ENCODE measurements at places on chromosomes 7 and 10.

GRCh38 chr10:24289235-24289634 lies 80.3 kb downstream of the KIAA1217 start:
- no peak for DNase-seq

- DNase-seq: no peak
These were observed 38.8 kb downstream of the TBXAS1 start for GRCh38 chr7:139867847-139868246.

- DNase-seq: no peak
These were observed 6.6 kb downstream of the C10orf90 start for GRCh38 chr10:126663880-126664279.

DNA sequence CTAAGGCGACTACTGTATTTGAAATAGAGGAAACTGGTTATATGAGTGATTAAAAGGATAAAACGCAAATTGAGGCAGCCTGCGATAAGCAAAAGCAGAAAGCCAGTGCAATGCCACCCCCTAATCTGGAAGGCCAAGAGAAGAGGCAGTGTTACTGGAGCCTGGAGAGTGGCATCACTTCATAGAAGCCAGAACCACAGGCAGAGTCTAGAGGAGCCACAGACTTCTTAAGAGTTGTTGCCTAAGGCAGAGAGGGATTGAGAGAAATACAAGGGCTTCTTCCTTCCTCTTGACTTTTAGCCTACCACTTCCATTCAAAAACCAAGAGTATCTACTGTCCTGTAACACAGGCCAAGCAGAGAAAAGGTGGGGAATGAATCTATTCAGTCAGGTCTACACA lies 94.9 kb upstream of the SKAP2 start:
- no peak for DNase-seq

DNA sequence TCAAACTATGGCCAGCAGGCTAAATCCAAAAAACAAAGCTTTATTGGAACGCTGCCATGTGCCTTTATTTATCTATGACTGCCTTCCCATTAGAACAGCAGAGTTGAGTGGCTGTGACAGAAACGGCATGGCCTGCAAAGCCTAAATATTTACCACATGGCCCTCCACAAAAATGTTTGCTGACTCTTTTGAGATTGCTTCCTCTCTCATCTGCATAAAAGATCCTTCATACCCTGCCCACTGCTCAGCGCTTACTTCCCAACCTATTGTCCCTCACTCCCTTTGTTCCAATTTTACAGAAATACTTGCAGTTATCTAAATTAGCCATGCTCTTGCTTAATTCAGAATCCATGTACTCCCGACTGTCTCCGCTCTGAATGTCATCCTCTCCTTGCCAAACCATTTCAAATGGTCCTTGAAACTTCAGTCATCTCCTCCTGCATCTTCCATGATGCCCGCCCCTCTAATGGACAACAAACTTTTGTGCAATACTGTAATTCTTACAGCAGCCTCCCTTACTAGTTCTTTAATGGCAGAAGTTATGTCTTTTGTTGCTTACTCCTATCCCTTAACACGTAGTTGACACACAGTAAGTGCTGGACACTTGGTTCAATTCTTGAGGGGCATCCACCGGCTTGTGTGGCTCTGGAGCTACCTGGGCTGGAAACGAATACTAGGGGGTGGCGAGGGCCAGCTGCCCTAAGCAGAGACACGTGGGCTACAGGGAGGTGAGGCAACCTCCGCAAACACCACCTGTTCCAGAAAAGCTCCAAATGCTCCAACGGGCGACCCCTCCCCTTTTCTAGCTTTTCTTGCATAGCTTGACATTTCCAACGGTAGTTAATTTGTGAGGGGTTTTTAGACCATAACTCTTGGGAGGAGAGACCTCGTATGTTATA lies 832 bp downstream of the XRCC2 start:
- DNase-seq: no peak

DNA sequence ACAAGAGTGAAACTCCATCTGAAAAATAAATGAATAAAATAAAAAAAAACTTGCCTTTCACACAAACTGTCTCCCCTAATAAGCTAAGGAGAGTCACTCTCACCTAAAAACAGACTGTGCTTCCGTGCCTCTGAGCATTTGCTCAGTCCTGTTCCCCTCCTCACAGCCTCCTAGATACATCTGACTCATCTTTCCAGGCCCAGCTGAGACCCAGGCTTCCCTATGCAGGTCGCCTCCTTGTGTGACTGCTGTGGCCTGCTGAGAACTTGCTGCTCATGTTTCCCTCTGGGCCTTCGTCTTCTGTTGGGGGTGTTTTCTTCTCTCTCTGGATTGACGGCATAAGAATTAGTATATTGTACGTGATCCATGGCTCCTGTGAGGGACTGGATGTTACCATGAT lies 777.7 kb downstream of the LRMDA start:
- DNase-seq: no peak

DNA sequence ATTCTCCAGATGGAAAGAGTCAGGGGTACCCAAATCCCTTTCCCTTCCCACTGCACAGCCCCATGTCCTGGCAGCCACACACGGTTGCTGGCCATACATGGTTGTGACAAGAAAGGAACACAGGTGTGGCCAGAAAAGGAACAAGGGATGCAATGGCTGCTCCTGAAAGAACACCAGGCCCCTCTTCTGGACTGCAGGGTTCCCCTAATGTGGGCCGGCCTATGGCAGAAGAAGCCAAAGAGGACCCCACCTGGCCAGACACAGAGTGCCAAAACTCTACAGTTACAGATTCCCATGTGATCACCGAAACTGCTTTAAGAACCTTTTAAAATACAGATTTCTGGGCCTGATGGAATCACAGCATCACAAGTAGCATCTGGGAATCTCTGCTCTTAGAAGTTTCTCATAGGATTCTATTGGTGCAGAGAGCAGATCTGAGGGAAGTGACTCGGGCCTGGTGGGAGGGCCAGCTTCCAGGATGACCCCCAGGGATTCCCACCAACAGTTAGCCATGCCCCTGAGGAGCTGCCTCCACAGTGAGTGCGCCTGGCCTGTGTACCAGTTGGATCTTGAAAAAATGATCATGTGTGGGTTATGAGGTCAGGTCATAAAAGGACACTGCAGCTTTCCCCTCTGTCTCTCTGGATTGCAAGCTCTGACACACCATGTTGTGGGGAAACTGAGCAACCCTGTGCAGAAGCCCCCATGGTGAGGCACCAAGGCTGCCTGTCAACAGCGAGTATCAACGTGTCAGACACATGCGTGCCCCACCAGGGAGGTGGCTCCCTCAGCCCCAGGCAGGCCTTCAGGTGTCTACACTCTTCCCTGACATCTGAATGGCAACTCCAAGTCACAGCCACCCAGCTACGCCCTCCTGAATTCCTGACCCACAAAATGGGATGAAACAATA lies 89.6 kb upstream of the LANCL2 start:
- no peak for DNase-seq

- no peak for DNase-seq
These were observed 34.1 kb downstream of the SEM1 start for GRCh38 chr7:96675548-96675947.

- no peak for DNase-seq
These were observed 134.6 kb downstream of the RNF216 start for GRCh38 chr7:5646846-5647245.

GRCh38 chr10:75401569-75402485 lies at the start of gene ZNF503:
ZNF503 (minus strand) TSS chr10:75401764; CDS start chr10:75401419, 345 bp downstream.
- DNase-seq: no peak

- DNase-seq: no peak
These were observed 10.5 kb upstream of the SCART1 start for GRCh38 chr10:133442967-133443924.

- DNase-seq: no peak
These were observed 242.8 kb upstream of the PPP2R2D start for GRCh38 chr10:131657985-131658330.

DNA sequence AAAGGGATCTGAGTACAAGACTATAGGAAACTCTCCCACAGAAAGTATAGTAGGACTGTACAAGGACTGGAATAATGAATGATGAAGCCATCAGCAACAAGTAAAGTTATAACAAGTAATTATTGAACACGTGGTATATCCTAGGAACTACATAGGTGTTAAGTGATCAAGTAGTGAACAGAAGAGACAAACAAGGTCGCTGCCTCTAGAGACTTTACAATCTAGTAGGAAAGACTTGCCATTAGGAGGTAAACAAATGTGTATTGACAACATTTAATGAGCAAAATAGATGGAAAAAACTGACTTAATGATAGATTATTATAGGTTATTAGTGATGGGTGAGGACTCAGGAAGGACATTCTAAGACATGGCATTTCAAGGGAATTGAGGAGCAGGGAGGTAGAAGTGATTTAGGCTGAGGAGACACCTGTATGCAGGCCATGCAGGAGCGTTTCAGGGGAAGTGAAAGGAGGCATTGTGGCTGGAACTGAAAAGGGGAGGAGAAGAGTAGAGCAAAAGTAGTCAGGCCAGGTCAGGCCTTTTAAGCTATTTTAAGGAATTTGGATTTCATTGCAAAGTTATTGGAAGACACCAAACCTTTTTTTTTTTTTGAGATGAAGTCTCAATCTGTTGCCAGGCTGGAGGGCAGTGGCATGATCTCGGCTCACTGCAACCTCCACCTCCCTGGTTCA lies 8.5 kb upstream of the GLCCI1 start:
- DNase-seq: no peak

DNA sequence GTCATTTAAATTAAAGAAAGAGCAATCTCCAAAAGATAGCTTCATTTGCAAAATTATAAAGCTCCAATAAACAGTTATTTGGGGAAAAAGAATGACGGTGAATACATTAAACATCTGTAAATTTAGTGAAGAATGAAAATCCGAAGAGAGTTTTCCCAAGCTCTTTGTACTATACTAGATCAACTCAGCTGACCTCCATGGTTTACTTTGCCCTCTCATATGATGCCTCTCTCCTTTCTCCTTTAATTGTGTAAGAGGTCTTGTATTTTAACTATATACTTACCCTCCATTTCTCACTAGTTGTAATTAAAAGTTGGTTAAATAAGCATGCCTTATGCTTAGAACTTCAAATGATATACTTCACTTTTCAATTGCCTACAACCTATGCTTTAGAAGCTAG lies 125.8 kb downstream of the CACNA2D1 start:
- DNase-seq: no peak

- DNase-seq: no peak
These were observed 21.2 kb downstream of the C10orf71 start for GRCh38 chr10:49320191-49320590.

- no peak for DNase-seq
These were observed 543.1 kb upstream of the MBL2 start for GRCh38 chr10:53315709-53316108.

DNA sequence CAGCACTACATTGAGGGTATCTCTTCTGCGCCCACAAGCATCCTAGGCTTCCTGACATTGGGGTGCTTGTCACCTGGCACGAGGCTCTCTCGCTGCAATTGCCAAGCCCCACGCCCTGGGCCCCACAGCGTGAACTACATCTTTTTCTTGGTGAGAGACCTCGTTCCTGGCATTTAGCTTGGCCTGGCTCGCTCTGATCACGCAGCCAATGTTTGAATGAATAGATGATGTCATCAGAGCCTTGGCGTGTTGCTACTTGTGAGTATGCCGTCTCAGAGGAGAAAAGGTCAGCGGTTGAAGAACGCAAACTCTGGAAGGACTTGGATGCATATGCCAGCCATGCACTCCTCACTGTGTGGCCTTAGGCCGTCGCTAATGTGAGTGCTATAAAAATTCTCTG lies 150.2 kb upstream of the AUTS2 start:
- DNase-seq: no peak

GRCh38 chr7:2404714-2405119 lies 1.3 kb downstream of the CHST12 start:
- no peak for DNase-seq

DNA sequence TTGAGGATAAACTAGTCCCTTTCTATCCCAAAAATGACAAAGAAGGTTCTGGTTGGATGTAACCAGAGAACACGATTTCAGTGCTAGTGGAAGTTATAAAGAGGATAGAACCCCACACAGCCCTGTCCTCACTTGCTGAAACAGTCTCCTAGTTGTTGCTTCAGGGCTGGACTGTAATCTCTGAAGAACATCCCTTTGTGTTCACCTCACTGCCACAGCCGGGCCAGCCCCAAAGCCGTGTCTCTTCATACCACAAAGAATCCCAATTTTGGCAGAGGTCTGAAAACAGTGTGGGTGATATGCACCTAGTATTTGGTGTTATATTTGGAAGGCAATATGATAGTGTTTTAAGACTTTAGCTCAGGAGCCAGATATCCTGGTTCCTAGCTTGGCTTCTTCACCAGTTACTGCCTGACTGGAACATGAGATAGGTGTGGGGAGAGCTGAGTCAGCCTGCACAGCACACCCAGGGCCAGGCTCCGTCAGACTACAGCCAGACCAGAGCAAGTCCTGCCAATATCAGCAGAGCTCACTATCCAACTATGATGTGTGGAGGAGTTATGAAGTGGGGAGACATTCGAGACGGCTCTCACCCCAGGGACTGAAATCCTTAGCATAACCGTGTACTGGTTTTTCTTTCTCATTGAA lies 21.2 kb downstream of the CYP3A4 start:
- DNase-seq: no peak

DNA sequence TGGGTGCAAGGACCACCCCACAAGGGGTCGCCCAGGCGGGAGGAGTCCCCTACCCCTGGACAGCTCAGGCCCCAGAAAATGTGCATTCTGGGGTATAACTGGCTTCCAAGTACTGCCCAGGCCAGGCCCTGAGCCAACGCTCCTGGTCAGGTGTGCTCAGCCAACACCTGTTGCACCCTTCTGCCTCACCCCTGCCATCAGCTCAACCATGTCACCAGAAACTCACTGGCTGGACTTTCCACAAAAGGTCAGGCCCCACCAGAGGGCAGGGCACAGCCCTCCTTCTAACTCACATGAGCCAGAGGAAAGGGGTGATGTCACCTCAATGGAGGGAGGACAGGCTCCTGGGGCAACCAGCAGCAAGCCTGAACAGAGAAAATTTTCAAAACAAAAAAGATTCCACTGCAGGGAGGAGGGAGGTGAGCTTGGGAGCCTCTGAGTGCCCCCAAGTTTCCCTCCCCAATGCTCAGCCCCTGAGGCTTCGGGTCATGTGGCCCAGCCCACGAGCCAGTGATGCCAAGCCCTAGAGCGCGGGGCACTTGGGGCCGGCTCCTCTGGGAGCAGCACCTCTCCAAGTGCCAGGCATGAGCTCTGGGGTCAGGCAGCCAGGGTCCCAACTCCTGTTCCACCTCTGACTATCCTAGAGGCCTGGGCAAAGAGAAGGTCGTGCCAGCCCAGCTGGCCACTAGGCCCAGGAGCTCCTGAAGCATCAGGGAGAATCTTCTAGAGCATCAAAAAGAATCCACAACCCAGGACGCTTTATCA lies 2.2 kb downstream of the OGDHL start:
- no peak for DNase-seq

DNA sequence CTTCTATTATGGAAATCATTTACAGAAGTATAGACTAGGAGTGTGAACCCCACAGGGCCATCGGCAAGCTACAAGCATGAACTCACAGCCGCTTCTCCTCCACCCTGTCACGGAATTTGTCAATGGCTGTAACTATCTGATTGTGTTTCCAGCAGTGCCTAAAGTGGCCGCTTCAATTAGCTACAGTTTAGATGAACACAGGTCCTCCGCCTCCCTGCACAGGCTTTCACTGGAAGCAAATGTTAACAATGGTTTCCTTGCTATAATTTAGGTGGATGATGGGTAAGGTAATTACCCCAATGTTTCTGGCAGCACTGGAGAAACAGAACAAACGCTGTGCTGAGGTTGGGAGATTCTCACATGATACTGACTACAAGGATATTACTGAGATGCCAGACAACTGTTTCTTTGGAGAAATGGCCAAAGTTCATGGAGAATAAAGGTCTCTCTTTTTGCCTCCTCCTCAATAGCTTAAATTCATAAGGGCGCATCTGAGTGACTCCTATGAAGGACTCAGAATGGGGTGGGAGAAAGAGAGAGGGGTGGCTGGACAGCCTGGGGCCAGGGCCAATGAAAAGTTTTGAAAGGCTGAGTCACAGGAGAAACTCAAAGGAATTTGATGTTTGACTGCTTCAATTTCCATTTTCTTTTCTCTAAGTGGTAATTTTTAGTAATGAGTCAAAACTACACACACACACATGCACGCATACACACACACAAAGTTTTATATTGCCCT lies 78.9 kb downstream of the SVIL start:
- no peak for DNase-seq
